Body of pancreas (tissue), 4 donors: ENCODE measurements at places on chromosomes 7 and 10.

GRCh38 chr7:12839508-12840153, 152.2 kb downstream of the ARL4A start:
- peak; percentile 64 for DNase-seq

- peak; percentile 24 for DNase-seq
Observed at GRCh38 chr10:77111611-77112550, 525.7 kb downstream of the KCNMA1 start.

DNA sequence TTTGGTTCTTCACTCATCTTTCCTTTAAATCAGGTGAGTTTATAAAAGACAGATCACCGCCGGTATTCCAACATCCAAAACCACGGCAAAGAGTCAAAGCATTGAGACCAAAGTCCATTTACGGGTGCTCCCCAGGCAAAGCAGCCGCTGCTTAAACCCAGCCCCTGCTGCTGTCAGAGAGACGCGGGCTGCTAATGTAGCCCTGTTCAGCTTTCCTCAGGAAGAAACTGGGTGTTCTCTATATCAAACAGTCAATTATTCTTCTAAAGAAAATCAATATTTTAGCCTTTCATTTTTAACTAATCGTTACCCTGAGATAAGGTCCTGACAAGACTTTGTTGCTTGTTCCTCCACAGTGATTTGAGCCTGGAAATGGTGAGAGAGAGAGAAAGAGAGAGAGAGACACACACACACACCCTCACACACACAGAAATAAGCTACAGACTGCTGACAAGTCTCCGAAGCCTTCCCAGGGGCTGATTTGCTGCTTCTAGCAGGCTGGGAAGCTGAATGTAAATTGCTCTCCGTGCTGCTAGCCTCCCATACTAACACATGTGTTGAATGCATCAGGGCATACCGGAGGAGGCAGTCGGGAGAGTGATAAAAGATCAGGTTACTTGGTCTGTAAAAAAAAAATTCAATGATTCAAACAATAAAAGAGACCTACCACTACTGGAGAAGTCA, 183.0 kb upstream of the ANK3 start:
- peak; percentile 24 for DNase-seq

- DNase-seq, result no peak
Observed at GRCh38 chr10:3832022-3832786, 47.2 kb upstream of the KLF6 start.

- DNase-seq, result no peak
Observed at GRCh38 chr10:17981766-17982380, 30.2 kb downstream of the SLC39A12 start.

DNA sequence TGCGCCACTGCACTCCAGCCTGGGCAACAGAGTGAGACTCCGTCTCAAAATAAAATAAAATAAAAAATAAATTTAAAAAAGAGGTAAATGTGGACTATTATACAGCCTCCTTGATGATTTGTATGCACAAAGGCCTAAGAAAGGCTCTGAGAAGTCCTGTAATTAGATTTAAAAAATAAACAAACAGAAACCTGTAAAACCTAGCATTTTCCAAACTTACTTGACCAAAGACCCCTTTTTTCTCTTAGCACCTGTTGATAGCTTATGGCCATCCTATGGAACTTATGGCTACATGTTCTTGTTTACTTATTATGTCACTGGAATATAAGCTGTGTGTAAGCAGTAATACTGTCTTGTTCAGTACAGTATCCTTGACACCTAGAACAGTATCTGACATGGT, 5.7 kb downstream of the DNAJC2 start:
- no peak for DNase-seq

GRCh38 chr10:133167693-133168616, 7.9 kb downstream of the KNDC1 start:
- no peak for DNase-seq

DNA sequence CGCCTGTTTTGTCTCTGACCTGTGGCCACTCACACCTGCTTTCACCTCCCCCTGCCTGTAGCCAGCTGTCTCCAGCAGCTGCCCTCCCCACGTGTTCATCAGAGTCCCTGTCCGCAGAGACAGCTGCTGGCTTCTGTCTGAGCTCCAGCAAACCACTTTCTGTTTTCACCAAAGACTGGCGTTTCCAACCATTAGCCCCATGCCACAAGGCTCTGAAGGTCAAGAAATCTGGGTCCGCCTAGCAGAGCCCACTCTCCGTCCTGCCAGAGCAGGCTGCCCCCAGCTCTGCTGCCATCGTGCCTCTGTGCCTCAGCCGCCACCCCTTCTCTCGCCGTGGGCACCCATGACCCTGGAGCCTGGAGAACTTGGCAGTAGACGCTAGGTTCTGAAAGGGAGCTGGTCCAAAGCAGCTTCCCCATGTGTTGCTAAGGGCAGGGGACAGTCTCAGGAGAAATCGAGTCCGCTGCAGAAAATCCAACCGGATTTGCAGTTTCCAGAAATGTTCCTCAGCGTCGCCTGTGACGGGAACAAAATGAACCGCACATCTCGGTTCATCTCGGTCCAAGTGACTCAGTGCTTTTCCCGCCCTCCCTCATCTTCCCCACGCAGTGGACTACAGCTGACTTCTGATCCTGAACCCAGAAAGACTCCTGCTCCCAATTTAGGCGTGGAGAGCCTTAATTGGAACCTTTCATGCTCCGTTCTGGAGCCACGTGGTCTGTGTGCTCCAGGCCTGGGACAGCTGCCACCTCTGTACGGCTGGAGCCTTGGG, 28.0 kb downstream of the TMEM120A start:
- no peak for DNase-seq

GRCh38 chr7:2551418-2551817, 3.9 kb downstream of the BRAT1 start:
- no peak for DNase-seq

DNA sequence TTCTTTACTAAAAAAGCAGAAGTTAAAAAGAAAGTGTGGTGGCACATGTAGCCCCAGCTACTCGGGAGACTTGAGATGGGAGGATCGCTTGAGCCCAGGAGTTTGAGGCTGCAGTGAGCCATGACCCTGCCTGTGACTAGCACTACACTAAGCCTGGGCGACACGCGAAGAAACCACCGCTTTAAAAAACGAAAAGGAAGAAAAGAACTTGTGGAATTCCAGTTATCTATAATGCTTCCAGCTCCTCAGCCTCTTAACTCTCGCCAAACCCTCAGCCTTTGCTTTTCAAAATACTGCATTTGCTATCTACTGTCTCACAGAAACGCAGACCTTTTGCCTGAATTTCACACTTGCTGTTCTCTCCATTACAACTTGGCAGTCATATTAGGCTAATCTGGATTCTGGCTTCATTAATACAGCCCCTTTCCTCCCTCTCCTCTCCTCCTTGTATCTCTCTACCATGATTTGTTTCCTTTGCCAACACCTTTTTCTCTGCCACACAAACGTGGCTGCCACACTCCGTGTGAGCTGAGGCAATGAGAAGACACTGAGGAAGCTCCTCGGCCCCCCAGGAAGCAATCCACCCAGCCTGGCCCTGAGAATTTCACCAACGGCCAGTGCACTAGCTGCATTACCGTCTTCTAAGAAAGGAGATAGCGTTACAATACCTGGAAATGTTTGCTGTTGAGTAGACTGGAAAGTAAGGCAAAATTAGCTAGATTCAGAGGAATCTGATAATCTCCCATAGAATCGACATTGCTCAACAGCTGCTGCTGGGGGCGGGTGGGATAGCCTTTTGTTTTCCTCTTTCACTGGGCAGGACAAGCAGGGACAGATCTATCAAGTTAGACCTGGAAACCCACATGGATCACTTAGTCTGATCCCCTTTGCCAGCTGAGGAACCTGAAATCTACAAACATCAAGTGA, 37.2 kb downstream of the CALML5 start:
- DNase-seq, result no peak

DNA sequence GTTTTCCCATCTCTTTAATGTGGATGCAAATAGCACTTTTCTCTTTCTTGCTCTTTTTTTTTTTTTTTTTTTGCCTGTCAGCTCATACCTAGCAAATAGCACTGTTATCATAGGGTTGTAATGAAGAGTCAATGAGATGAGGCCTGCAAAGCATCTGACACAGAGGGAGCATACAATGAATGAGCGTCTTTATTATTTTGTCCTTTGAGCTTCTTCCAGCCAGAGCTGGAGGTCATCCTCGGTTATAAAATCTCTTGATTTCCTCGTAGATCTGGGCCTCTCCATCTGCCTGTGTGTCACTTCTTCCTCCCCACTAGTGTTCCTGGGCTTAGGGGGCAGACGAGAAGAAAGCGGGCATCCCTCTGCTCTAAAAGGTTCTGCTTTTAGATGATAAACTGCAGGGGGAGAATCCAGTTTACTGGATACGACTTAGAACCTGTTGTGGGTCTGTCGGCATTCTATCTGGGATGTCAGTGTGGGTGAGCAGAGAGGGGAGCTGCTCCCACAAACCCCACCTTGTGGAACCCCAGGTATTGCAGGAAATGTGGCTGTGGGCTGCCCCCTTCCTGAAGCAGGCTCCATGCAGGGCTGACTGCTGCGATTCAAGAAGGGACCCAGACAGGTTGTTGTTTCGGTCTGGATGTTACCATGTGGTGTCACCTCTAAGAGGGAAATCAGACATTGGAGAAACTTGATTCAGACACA, 135.8 kb upstream of the GPR26 start:
- no peak for DNase-seq

- DNase-seq, result no peak
Observed at GRCh38 chr7:147079921-147080420, 963.4 kb downstream of the CNTNAP2 start.

GRCh38 chr7:21656796-21657195, 114.0 kb downstream of the DNAH11 start:
- no peak for DNase-seq

GRCh38 chr10:78560341-78560688, 508.5 kb upstream of the ZMIZ1 start:
- no peak for DNase-seq

DNA sequence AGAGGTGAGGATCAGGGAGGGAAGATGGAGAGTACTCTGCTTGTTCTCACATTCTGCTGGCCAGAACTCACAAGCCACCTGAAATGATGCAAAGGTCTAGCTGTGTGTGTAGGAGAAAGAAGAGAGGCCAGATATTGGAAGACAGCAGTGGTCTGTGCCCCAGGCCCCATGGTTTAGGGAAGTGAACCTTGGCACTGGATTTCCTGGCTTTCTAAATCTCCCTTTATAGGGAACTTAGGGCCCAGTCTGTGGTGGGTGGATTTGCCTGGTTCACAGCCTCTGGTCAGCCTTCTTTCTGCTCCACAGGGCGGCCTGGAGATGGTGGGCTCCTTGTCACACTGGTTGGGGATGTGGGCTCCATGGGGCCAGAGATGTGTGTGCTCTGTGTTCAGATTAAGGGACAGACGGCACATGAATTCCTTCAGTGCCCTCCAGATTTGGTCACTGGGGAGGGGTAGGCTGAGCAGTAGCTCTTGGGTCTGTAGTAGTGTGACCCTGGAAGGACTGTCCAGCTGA, 9.5 kb upstream of the SH2D4B start:
- no peak for DNase-seq

- DNase-seq, result no peak
Observed at GRCh38 chr10:21501091-21501490, 24.4 kb downstream of the SKIDA1 start.

GRCh38 chr10:77391605-77392235, 245.9 kb downstream of the KCNMA1 start:
- peak; percentile 73 for DNase-seq

DNA sequence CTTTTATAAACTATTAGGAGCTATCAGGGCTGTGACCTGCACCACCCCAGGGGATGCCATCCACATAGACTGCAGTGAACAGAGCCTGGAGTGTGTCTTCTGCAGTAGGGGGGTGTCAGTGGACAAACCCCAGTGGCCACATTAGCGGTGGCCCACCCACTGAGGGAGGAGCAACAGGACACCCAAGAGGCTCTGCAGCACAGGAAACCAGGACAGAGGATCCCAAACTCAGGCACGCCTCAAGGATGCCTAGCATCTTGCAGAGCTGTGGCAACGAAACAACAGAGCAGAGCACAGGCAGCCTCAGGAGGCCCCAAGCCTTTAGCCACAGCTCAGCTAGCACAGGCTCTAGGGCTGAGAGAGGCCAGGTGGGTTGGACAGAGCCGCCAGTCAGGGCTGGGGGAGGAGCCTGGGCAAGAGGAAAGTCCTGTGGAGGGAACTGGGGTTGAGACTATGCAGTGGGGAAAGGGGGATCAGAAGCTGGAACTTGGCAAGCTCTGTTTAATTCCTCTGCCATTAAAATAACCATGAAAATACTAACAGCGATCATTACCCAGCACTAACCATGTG, 53.8 kb downstream of the GRID1 start:
- no peak for DNase-seq

DNA sequence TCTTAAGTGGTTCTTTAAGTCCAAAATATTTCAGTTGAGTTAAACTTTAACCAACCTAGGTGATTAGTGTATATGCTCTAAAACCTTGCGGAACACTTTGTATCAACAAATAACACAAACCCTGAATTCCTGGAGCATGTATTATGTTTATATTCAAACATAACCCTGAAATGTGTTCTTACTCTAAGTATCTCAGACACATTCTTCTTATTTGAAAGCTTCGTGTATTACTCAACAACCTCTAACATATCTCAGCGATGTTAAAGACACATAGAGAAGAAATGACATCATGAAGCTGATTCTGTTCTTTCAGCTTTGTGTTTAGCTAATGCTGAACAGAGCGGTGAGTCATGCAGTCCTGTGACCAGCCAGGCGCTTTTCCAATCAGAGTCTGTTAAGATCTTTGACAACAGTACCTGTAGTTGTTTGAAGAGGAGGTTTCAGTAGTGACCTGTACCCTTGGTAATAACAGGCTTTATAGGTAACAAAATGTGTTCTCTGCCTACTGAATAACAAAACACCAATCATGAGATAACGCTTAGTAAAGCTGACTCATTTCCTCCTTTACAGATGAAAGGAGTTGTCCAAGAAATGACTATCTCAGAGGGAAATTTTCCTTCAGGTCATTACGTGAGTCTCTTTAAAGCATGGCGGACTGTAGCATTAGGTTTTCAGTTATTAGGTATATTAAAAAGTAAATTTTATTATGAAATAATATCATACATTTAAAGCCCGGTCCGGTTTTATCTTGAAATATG, 67.3 kb upstream of the KLF6 start:
- peak; percentile 95 for DNase-seq

- DNase-seq, result no peak
Observed at GRCh38 chr10:31381766-31382316, 62.8 kb downstream of the ZEB1 start.

DNA sequence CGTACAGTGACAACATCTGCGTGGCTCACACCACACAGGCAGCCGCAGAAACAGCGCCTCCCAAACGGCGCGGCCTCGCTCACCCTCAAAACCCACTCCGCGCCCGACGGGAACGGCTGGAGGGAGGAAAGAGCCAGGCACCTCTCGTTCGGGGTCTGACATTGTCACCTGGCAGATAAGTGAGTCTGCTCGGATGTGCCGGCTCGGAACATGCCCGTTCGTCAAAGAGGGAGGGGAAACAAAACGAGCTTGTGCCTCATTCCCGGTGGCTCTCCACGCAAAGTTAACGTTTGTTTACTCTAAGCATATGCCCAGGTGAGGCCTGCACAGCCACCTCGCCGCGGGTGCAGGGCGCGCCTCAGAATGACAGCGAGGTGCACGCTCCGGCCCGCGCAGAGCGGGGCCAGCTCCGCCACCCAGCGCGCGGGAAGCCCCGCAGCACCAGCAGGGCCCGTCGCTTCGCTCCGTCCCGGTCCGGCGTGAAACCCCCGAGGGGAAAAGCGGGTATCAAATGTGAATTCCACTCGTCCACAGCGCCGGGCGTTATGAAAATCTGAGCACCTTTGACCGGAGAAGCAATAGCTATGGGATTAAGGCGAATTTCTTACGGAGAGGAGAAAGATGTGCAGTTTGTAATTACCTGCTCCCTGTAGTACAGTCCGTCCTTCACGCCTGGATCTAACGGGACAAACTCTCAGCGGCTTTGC, 13.1 kb downstream of the CNPY1 start:
- DNase-seq, result peak; percentile 13
